Memory B cell (primary cell): ENCODE measurements at places on chromosomes 3 and 15.

DNA sequence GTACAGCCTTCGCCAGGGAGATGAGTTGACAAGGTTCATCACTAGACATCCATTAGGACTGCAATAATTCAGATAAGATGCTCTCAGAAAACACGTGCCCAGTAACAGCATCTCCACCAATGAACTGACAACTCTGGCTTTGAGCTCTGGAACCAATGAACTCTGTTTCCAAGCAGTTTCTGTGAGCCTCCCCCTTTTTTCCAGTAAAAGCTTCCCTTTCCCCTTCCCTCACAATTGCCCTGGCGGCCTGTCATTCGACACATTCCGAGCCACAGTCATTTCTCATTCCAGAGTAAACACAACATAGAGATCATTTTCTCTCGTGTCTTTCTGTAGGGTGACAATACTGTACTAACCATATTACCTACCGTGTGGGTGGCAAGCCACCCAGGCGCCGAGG lies 3.6 kb downstream of the PLA2G4D start:
- DNase-seq, result no peak
- H3K4me3 ChIP-seq, result no peak overlapping the region
- H3K36me3 ChIP-seq, result no peaks in the 10 kb centered on the region
- H3K27me3 ChIP-seq, result peaks cover 12% of the 10 kb centered on the region
- H3K4me1 ChIP-seq, result no peaks in the 10 kb centered on the region
- no peak overlapping the region for H3K27ac ChIP-seq

- H3K4me1 ChIP-seq, result no peaks in the 10 kb centered on the region
- no peak for DNase-seq
- no peaks in the 10 kb centered on the region for H3K27me3 ChIP-seq
Measured at GRCh38 chr3:79690072-79690471, 77.7 kb downstream of the ROBO1 start.

- DNase-seq, result no peak
- peaks cover 15% of the 10 kb centered on the region for H3K27me3 ChIP-seq
- no peak overlapping the region for H3K4me3 ChIP-seq
Measured at GRCh38 chr3:64055076-64055475, 31.8 kb upstream of the PSMD6 start.

DNA sequence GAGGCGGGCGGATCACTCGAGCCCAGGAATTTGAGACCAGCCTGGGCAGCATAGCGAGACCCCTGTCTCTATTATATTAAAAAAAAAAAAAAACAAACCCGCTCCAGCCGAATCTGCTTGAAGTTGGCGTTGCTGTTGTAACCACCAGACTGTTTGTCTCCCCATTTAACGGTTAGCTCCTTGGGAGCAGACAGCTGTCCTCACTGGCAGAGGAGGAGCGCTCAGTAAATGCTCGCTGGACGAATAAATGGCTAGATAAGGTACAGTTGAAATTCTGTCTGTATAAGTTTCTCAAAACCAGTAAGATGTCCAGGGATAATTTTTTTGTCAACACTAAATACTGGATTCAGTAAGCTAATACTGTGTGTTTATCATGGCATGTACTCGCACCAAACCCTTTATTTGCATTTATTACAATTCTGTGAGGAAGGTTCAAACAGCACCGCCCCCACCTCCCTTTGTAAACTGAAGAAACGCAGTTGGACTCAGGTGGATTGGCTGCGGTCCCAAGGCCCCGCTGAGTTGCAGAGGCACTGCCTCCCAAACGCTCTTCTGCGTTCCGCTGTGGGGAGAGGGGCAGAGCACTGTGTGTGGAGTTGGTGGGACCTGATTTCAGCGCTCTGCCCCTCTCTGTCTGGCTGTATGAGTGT lies 1.1 kb downstream of the RCCD1 start:
- DNase-seq, result no peak
- H3K4me1 ChIP-seq, result peaks cover 2% of the 10 kb centered on the region
- H3K36me3 ChIP-seq, result peaks cover 7% of the 10 kb centered on the region

DNA sequence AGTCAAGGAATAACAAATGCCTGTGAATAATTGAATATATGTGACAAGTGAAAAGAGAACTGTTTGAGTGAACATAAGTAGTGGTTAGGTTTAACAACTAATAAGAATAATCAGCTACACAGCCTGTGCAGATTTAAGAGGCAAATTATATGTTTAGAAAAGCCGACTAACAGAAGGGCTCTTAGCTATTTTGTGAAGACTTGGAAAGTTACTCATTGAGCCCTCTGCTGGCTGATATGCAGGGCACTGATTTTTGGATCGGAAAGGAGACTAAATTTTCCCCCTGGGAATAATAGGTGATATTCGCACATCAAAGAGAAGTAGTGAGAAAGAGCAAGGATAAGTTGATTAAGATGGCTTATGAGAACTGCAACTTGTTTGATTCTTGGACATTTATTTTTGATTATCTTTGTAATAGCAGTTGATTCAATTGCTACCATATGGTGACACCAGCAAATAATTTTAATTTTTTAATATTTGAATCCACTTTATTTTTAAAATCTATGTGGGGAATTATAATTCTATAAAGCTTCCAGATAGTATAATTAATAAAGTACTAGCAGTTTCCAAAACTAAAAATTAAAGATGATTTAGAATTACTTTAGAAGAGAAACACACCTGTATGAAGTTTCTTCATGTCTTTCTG lies 156.2 kb downstream of the NLGN1 start:
- H3K27ac ChIP-seq, result no peak overlapping the region
- no peaks in the 10 kb centered on the region for H3K4me1 ChIP-seq
- H3K27me3 ChIP-seq, result no peaks in the 10 kb centered on the region
- no peak overlapping the region for H3K4me3 ChIP-seq
- H3K36me3 ChIP-seq, result no peaks in the 10 kb centered on the region

DNA sequence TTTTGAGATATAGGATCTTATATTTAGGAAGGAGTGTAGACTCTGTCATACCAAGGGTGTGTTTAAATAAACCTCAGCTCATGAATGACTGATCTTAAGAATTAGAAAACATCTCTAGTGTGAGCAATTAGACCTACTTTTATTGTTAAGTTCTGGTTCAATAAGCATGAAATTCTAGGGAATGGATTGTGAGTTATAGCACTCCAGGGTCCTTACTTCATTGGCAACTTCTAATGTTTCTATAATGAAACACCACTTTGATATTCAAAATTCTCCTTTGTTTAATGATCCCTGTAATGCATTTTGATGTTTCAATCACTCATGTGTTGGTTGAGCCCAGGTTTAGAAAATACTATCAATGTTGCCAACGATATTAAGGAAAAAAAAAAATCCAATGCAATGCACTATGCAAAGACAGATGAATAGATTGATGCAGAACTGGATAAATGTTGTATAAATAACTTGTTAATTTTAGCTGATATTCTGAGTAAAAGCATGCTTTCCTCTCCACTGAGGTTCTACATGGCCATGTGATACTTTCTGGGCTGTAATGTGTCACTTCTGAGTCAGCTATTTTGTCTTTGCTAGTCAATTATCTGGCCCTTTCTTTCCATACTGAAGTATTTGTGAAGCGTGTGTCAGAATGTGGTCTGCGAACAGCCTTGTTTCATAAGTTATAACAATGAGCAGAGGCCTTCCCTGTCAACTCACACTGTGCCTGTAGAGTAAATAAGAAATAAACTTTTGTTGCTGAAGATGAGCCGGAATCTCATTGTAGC lies 1035.9 kb downstream of the PLOD2 start:
- no peak overlapping the region for H3K27ac ChIP-seq
- no peaks in the 10 kb centered on the region for H3K27me3 ChIP-seq
- no peaks in the 10 kb centered on the region for H3K4me1 ChIP-seq
- no peak overlapping the region for H3K4me3 ChIP-seq
- H3K36me3 ChIP-seq, result no peaks in the 10 kb centered on the region
- DNase-seq, result no peak

DNA sequence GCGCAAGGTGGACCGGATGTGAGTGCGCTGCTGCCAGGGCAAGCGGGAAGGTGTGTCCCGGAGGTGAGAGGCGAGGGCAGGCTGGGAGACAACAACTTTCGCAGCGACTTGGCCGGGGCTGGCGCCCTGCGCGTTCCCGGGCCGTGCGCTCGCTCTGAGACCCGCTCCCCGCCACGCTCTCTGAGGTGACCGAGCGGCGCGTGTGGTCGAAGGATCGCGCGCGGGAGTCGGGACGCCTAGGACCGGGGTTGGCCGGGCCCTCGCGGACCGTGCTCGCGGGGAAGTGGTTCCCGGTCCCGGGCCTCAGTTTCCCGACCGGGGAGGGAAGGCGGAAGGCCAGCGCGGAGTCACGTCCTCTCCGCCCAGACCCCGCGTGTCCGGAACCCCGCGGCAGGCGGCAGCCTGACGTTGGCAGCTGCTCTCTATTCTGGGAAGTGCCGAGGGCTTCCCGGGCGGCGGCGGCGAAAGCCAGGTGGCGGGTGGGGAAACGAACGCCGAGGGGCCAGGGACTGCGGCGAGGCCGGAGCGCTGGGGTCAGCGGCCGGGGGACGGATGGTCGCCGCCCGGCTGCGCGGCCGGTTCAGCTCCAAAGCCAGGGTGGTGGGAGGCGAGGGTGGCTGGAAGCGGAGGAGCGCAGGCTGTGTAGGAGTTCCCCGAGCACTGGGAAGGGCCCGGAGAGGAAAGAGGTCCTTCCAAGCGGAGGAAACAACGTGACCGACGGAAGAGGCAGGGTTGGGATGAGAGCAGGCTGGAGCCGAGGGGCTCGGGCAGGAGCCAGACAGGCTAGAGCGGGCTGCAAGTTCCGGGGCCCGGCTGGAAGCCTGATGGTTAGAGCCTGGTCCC lies 1.0 kb upstream of the IGF2BP2 start:
- H3K4me3 ChIP-seq, result peak overlapping the region; percentile 80
- peaks cover 5% of the 10 kb centered on the region for H3K4me1 ChIP-seq
- no peak overlapping the region for H3K27ac ChIP-seq
- H3K27me3 ChIP-seq, result peaks cover 22% of the 10 kb centered on the region

- DNase-seq, result no peak
- H3K27ac ChIP-seq, result peak overlapping the region; percentile 68
- no peak overlapping the region for H3K4me3 ChIP-seq
- H3K36me3 ChIP-seq, result peaks cover 47% of the 10 kb centered on the region
Measured at GRCh38 chr3:108208831-108209230, 13.4 kb downstream of the IFT57 start.

- no peak for DNase-seq
- H3K27ac ChIP-seq, result peak overlapping the region; percentile 88
- no peaks in the 10 kb centered on the region for H3K27me3 ChIP-seq
- H3K4me3 ChIP-seq, result peak overlapping the region; percentile 30
Measured at GRCh38 chr15:85482894-85483293, 102.5 kb downstream of the AKAP13 start.

DNA sequence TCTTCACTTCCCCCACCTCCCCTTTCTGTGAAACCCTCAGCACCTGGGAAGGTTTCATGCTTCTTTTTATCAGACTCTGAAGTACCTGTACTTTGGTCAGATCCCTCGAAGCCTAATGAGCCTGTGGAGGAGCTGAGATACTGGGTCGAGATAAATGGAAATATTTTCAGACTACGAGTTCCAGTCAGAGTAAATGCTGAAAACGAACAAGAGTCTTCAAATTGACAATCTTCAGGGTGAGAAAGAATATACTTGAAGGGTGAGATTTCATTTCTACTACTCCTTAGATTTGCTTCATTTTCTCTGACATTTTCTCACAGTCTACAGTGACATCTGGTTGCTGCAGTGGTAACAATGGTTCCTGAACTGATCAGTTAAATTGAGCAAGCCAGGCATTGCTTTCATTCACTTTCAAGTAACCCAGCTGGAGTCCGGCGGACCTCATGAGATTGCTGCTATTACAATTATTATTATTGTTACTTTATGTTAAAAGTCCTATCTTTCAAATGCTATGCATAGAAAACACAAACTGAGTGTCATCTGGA lies 337.2 kb downstream of the VGLL3 start:
- no peaks in the 10 kb centered on the region for H3K36me3 ChIP-seq
- H3K27ac ChIP-seq, result no peak overlapping the region
- H3K4me3 ChIP-seq, result no peak overlapping the region
- DNase-seq, result no peak
- H3K27me3 ChIP-seq, result no peaks in the 10 kb centered on the region

DNA sequence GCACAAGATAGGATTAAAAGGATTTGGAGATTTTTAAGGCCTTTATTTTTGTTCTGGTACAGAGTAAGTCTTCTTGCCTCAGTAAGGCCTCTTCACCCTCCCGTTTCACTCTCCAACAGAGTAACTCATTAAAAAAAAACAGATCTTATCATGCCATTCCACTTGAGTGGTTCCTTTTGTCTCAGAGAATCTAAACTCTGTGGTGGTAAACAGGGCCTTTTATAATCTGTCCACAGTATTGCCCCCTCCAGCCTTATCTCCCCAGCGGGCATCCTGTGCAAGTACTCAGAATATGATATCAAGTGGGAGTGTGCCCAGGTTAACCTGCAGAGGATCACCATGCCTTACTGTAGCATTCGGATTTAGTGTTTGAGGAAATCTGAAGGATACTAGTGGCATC lies 20.3 kb upstream of the ATOSA start:
- no peak overlapping the region for H3K4me3 ChIP-seq
- no peaks in the 10 kb centered on the region for H3K27me3 ChIP-seq
- H3K27ac ChIP-seq, result no peak overlapping the region
- H3K4me1 ChIP-seq, result peaks cover 40% of the 10 kb centered on the region

GRCh38 chr3:153621953-153622352 lies 459.9 kb downstream of the RAP2B start:
- H3K4me3 ChIP-seq, result no peak overlapping the region
- peaks cover 10% of the 10 kb centered on the region for H3K4me1 ChIP-seq
- H3K36me3 ChIP-seq, result no peaks in the 10 kb centered on the region
- no peak for DNase-seq

DNA sequence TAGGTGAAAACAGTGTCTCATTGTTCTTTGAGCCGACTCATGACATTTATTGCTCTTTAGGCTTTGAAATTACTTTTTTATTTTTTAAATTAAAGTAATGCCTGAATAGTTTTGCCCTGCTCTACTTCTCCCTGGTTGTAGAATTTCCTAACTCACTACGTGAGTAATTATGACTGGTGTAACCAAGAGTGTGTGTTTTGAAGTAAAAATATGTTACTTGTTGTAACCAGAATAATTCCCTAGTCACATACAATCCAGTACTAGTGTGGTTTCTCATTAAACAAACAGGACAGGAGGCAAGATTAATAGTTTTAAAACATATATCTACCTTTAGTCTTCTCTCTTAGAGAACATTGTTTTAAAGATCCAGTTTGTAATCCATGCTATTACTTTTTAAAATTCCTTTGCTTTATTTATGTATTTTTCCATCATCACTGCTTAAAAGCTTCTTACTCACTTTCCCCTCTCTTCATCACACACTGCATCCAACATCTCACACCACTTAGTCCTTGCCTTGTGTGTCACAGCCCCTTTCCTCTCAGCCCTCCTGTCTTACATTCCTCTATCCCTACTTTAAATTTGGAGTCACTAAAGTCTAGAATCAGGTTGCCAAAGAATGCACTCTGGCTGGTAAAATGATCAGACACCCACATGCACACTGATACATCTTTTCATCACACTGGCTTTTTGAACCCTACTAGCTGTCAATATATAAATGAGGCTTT lies 219.7 kb downstream of the WNT5A start:
- no peaks in the 10 kb centered on the region for H3K4me1 ChIP-seq
- H3K27me3 ChIP-seq, result no peaks in the 10 kb centered on the region
- DNase-seq, result no peak
- H3K4me3 ChIP-seq, result no peak overlapping the region

GRCh38 chr3:129502641-129503408 lies 25.6 kb upstream of the RHO start:
- no peaks in the 10 kb centered on the region for H3K27me3 ChIP-seq
- H3K27ac ChIP-seq, result no peak overlapping the region
- H3K4me3 ChIP-seq, result no peak overlapping the region
- peaks cover 10% of the 10 kb centered on the region for H3K36me3 ChIP-seq
- H3K4me1 ChIP-seq, result no peaks in the 10 kb centered on the region
- DNase-seq, result no peak
